ENCODE measurements at places on chromosomes 2 and 18.
A peak's percentile ranks its signal among the peaks of the same experiment; 100 is the strongest.

GRCh38 chr18:47528343-47528742 is 276.9 kb upstream of the SKOR2 start:
- DNase-seq, result no peak

DNA sequence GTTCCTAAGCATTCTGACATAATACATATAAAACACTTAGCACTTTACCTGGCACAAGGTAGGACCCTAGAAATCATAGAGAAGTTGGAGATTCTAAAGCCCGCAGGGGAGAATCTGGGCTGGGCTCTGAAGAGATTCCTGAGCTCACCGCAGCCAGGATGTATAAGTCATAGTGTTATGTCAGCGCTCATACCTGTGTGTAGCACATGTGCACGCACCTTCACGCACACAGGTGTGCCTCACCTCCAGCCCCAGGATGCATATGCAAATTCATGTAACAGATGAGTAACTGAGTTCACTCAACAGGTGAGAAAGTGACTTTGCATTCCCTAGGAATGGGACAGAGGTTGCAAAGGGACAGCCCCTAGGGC is 7.9 kb upstream of the SDC1 start:
- no peak for DNase-seq

DNA sequence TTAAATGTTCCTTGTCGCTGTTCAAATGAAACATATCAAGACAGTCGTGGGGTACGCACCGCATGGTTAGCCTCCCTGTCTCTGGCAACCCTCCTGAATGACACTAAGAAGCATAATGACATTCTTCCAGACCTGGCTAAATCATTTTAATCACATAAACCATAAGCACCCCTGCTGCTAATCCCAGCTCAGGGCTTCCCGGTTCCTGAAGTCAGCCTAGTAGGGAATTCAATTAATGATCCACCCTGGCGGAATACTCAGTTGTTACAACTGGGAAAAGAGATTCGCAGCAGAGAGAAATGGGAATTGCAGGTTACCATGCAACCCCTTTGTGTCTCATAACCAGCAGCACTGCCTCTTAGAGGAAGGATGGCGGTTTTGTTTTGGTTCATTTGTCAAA is 200.8 kb upstream of the AGAP1 start:
- DNase-seq, result no peak

GRCh38 chr2:75336451-75336850 is 137.1 kb upstream of the TACR1 start:
- DNase-seq, result no peak

DNA sequence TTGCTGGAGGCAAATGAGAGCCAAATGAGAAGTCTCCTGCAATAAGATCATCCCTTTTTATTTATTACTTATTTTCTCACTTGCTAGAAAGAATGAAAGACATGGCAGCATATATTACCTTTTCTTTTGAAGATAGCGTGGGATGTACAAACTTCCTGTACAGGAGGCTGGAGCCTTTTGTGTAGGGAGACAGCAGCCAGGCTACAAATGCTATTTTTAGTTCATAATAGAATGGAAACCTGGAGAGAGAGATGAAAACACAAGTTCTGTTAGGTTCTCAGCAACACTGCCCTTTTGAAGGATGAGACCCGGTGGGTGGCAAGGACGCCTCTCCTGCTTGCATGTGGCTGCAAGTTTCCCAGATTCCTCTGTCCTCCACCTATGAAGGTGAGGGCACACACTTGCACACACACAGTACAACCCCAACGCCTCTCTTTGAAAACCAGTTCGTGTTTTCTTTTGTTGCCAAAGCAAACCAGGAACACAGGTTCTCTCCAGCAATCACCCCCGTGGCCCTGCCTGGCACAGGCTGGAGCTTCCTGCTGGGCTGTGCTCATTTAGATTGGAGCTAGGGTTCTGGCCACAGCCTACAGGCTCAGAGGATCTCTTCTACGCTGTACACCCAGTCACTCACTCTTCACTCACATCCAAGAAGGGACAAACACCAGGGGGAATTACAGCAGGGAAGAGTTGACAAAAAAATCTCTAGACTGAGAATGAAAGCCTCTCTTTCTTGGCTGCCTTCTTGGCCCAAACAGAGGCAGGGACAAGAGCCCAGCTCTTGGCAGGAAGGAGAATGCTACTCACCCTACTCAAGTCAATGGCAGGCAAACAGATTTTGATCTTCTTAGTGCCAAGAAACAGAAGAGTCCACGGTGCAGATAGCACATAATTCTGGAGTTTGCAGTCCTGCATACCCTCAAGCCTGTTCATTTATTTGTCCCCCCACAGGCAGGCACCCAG is 55.6 kb downstream of the MRPL35 start:
- DNase-seq, result no peak

DNA sequence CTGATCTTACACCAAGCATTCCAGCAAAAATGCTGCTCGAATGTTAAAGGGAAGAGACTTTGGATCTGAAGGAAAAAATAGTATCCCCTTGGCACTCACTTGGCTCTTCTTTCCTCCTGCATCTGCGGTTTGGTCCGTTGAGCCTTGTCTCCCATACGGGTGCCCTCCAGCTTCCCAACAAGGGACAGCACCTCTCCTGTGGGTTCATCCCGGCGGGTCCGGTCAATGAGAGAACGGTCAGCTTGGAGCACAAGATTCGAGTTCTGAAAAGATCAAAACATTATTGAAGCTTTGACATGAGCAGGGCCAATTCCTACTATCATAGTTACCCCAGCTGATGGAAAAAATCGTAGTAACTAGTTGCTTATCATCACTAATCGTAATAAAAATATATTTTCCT is 740 bp downstream of the SNRNP200 start:
- no peak for DNase-seq

- no peak for DNase-seq
These were observed 134.7 kb downstream of the UBR3 start for GRCh38 chr2:169961911-169962310.

GRCh38 chr2:202818321-202818720 is 53.2 kb downstream of the ICA1L start:
- no peak for DNase-seq

GRCh38 chr2:105804266-105804665 is 59.6 kb downstream of the NCK2 start:
- DNase-seq, result no peak

DNA sequence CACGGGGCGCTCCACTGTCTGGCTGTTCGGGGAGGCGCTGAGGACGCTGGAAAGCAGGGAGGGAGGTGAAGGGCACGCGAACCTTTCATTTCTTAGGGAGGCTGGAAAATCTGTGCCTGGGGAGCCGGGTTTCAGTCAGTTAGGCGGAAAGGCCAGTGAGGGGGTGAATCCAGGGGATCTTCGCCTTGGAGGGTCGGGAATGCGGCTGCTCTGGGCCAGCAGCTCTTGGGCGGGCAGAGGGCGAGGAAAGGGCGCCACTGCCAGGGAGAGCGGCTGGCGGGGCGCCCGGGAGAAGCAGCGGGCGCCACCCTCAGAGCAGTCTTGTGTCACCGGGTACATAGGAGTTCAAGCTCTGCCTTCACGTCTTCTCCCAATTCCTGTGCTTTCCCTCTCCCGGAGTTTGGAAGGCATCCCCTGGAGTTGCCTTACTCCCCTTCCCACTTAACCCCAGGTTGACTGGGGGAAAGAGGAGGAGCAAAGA is 1.4 kb downstream of the CCDC85A start:
- no peak for DNase-seq

GRCh38 chr2:69553991-69554390 is 89.5 kb downstream of the AAK1 start:
- no peak for DNase-seq

DNA sequence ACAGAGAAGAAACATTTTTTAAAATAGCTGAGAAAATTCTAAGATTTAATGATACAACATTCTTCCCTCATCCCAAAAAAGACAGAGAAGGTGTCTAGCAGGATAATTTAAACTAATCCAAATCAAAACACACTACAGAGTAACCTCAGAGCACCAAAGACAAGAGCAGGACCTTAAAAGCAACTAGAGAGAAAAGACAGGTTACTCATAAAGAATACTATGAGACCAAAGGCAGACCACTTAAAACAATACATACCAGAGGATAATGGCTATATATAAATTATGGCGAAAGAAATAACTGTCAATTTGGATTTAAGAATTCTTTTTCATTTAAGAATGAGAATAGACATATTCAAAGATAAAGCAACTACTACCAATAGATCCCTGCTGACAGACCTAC is 40.0 kb downstream of the HDLBP start:
- DNase-seq, result no peak

GRCh38 chr2:233081232-233081730 is 21.1 kb downstream of the INPP5D start:
- DNase-seq, result no peak

- no peak for DNase-seq
These were observed 308.4 kb upstream of the RAB12 start for GRCh38 chr18:8300751-8301410.

DNA sequence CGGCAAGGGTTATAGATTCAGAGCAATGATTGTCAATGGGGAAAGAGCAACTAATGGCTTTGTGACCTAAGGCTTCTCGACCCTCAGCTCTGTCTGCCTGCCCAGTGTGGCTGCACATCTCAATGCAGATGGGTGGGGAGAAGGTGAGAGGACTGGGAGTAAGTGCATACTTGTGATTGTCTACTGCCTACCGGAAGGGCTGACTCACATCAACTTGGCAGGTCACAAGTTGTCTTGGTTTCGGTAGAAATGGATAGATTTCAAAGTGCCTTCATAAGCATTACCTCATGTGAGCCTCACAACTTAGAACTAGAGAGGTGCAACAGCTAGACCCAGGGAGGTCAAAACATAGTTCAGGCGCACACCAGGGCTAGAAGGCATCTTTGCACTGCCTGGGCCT is 29.4 kb downstream of the STAT1 start:
- no peak for DNase-seq

DNA sequence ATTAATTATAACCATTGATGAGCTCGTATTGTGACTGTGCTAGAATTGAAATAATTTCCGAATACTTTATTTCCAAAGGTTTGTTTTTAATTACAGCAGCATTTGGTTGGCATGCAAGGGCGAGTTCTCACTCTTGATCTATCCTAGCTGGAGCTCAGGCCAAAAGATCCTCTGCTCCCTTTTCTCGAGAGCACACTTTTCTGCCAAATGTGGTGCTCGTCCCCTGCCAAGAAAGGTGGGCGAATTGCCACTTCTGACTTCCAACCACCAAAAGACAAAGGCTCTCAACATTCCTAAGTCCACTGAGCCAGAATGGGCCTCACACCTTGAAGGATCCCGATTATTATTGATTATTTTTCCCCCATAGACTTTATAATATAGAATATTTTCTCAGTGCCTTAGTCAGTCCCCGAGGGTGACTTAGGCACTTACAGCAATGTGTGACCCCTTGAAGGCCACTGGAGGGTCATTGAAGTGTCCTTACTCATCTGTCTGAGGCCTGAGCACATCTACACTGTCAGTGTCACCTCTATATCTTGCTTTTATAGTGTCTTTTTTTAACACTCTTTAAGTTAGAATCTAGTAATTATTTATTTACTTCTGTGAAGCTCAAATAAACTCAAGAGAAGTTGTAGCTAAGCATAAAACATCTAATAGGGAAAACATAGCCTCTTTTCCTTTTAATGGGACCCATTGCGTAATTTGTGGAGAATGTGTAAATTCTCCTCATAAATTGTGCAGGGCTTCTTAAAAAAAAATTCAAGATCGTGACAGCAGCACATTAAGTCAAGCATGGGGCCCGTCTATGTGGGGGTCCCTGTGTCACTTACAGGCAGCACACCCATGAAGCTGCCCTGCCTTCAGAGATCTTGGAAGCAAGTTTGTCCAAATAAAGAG is 98.3 kb downstream of the MEIS1 start:
- DNase-seq, result no peak

- DNase-seq, result no peak
These were observed 592 bp upstream of the MARS2 start for GRCh38 chr2:197704434-197705120.

GRCh38 chr2:71735676-71736075 is 282.3 kb downstream of the DYSF start:
- DNase-seq, result no peak

DNA sequence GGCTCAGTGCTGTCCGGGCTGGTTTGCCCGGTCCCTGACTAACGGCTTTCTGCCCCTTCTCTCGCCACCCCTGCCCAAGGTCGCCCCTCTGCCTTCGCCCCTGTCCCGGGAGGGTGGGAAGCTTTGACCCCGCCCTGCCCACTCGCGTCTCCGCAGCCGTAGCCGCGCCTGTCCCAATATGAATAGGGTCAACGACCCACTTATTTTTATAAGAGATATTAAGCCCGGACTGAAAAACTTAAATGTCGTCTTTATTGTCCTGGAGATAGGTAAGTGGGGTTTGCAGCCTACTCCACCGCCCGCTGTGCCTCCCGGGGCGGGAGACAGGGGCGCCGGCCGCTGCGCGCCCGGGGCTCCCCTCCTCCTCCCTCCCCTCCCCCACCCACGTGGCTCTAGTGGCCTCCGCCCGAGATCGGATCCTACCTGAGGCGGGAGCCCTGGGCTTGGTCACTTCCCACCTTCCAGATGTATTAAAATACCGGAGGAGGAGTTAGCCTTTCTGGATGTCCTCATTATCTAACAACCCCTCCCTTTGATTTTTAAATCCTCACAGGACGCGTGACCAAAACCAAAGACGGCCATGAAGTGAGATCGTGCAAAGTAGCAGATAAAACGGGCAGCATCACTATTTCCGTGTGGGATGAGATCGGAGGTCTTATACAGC is 633 bp downstream of the NABP1 start:
- peak; percentile 66 for DNase-seq

DNA sequence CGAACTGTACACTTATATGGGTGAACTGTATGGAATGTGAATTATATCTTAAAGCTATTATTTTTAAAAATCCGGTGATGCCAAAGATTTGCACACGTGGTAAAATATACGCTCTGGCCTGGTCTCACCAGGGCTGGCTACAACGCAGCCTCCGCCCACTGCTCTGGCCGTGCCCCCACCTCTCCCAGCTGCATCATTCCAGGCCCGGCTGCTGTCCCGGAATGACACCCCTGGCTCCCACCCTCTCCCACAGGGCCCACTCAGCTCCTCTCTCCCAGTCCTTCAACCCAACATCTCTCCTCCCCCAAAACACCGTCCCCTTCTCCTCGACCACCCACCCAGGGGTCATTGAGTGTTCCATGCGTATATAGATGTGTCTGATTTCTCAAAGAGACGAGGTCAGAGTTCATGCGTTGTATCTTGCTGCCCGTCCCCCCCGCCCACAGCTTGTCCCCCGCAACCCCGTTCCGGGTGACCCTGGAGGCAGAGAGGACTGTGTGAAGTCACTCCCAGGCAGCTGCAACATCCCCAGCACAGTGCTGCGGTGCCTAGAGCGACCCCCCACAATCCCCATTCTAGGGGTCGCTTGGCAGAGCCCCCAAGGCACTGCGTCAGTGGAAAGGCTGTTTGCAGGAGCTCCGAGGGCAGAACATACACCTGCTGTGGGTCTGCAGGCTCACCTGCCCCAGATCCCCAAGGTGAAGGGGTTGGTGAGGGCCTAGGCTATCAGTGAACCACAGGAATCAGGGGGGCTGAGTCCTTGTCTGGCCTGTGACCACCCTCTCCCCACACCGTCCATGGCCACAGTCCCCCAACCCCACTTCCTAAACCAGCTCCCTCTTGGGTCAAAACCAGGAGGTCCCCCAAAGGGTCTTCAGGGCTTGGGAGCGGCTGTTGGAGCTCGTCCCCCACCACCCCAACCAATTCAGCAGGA is 13.3 kb downstream of the DNMT3A start:
- no peak for DNase-seq

DNA sequence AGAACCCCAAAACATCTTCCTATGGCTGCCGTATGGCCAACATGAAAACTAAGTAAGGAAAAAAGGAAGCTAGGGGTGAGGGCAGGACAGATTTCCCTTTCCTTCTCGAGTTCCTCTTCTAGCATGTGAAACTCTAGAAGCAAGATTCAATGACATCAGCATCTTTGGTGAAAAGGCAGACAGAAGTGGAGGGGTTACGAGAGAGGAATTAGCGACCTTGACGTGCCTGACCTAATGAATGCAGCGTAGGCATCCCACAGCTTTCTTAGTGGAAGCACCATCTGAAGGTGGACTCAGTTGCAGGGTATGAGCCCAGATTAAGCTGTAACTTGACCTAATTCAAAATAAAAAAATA is 47.9 kb upstream of the PELI1 start:
- DNase-seq, result no peak
